Activated CD4-positive, CD25-positive, alpha-beta regulatory T cell treated with anti-CD3 and anti-CD28 coated beads, Interleukin-2, amount 50 U/mL, for 16 hours (primary cell): ENCODE measurements at places on chromosomes 3 and 15.

DNA sequence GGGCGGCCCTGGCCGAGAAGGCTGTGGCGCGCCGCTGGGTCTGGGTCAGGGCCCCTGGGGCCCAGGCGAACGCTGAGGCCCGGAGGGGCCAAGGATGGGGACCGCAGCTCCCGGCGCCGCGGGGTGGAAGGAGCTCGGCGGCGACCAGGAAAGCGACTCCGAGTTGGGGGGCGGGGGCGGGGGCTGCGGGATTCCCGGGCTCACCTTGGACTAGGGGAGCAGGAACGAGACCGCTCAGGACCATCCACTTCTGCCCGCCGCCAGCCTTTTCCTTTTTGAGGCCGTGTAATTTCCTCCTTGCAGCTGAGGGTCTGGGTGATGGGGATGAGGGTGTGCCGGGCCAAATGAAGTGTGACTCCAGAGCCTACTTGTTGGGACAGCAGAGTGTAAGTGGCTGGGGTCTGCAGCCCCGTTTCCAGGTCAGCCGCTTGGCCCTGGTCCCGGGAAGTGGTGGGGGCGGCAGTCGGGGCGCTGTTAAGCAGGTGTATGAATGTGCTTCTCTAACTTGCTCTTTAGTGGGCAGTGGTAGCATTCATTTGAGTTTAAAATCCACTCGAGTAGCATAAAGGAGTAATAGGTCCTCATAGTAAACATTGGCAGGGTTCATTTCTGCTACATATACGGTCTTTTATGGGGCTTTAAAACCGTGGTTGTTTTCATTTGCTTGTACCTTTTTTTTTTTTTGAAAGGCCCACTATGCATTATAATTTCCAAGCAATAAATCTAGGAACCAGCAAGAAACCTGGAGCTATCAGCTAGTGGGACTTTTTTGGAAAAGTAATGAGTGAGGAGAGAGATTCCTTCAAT, 717 bp downstream of the PXK start:
- no peak for DNase-seq

- no peak for DNase-seq
Measured at GRCh38 chr3:162398554-162398953, 901.9 kb downstream of the OTOL1 start.

GRCh38 chr3:7581831-7582230, 720.9 kb downstream of the GRM7 start:
- no peak for DNase-seq

GRCh38 chr15:33963831-33964664, 4.2 kb upstream of the CHRM5 start:
- no peak for DNase-seq

GRCh38 chr15:100112636-100113305, 229.0 kb downstream of the ADAMTS17 start:
- no peak for DNase-seq
